ENCODE measurements at places on chromosomes 6 and 20.

GRCh38 chr6:44411141-44411540, 23.6 kb downstream of the CDC5L start:
- no peak for DNase-seq

DNA sequence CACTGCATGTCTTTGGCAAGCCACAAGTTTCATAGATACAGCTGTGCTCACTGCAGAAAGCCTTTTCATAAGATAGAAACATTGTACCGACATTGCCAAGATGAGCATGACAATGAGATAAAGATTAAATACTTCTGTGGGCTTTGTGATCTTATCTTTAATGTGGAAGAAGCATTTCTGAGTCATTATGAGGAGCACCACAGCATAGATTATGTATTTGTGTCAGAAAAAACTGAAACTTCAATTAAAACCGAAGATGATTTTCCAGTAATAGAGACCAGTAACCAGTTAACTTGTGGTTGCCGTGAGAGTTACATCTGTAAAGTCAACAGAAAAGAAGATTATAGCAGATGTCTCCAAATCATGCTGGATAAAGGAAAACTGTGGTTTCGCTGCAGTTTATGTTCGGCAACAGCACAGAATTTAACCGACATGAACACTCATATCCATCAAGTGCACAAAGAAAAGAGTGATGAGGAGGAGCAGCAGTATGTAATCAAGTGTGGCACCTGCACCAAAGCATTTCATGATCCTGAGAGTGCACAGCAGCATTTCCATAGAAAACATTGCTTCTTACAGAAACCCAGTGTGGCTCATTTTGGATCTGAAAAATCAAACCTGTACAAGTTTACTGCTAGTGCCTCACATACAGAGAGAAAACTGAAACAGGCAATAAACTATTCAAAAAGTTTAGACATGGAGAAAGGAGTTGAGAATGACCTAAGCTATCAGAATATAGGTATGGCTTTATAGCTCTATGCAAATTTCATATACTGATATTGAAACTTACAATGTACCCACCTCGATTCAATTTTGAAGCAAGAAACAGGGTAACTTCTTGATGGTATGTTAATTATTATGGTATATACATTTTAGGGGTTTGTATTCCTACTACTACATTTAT, 23.9 kb upstream of the BAG2 start:
- DNase-seq, result no peak

GRCh38 chr6:48016020-48016755, 94.8 kb downstream of the PTCHD4 start:
- DNase-seq, result no peak

DNA sequence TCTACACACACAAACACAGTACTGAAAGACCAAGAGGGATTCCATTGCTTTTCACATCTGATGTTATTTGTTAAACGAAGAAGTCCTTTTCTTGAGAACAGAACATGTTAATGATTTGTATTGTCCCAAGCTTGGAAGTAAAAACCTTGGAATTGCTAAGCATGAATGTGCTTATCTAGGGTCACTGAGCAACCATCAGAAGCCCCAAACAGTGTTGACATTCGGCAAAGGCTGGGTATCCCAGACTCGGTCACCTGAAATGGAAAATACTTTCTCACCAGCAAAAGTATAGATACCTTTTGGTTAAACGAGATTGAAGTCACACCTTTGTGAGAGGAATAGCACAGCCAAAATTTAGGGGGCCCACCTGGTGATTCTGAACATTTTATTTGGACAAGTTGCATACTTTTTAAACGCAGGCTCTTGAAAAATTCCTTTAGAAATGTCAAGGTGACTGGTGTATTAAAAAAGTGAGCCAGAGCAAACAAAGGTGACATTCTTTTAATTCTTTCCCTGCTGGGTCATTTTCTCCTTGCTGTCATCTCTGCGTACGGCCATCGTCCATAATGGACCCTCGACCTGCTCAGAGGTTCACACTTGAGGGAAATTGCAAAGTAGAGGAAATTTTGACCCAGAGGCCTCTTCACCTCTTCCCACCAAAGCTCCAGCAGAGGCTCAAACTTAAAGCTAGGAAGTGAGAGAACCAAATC, 95.8 kb upstream of the FOXA2 start:
- no peak for DNase-seq

DNA sequence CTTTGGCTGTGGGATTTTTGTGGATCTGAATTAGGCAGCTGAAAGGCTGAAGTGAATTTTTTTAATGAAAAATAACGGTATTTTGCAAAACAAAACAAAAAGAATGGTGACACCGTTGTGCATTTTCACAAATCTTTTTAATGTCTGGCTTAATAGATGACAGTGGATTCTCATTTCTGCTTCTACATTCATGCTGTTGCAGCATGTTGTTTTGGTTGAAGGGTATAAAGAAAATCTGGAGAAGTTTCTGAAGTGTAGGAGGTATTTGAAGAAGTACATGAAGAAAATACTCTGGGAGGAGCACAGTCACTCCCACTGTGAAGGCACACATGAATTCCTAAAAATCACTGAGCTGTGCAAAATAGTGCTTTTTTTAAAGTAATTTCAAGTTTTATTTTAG, 3.1 kb upstream of the MAP3K5 start:
- no peak for DNase-seq

DNA sequence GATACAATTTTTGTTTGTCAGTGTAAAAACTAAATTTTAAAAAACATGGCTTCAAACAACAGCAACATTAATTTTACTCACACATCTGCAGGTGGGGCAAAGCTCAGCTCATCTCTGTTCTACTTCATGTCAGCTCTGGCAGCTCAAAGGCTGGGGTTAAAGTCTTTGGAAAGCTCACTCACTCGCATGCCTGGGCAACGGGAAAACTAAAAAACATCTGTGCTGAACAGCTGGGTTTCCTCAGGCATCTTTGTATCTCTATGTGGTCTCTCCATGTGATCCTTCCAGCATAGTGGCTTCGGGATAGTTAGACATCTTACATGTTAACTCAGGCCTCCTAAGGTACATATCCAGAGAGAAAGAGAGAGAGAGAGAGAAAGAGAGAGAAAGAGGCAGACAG, 499.6 kb downstream of the RFPL4B start:
- DNase-seq, result no peak

GRCh38 chr6:24069526-24069925, 56.5 kb upstream of the NRSN1 start:
- DNase-seq, result no peak

GRCh38 chr6:12233693-12234571, 56.2 kb upstream of the EDN1 start:
- no peak for DNase-seq

DNA sequence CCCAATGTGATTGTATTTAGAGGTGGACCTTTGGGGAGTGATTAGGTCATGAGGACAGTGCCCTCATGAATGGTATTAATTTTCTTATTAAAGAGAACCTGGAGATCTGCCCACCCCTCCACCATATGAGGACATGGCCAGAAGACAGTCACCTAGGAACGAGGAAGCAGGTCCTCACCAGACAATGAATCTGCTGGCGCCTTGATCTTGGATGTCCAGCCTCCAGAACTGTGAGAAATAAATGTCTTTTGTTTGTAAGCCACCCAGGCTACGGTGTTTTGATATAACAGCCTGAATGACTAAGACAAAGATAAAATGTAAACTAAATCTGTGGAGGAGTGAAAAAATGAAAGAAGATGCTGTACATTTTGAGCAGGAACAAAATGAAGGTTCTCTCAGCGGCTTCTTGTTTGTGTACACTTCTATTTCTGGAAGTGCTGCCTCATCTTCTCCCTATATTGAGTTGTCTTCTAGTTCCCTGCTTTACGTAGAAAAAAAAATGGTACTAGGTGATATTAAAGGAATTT, 1.5 kb upstream of the IPCEF1 start:
- no peak for DNase-seq

DNA sequence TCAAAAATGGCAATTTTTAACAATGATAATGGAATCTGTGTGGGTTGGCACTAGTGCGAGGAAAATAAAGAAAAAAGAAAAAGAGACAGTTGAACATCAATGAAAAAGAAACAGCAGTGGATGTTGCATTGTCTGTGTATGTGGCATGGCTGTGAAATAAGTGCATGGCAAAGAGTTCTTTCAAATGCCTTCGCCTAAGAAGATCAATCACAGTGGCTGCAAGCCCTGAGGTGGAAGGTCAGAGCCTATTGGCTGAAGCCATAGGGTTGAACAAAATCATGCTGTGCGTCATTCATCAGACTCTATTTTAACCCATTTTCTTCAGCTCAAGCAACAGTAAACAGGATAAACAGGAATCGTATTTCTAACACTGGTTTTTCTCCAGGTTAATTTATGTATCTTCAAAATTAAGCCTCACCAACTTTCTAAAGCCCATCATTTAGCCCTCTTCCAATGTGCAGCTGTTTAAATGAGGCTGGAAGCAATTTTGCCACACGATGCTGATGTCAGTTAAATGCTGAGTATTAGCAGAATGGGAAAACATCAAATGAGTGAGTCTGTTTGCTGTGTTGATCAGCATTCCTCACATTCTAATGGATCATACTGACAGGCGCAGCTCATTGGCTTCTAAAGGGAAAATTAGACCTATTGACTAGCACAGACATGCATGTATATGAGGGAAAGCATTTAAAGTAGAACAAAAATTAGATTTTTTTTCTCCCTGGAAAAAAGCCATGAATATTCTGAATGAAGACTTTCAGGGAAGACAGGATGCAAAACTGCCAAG, 955.9 kb upstream of the EYS start:
- no peak for DNase-seq

DNA sequence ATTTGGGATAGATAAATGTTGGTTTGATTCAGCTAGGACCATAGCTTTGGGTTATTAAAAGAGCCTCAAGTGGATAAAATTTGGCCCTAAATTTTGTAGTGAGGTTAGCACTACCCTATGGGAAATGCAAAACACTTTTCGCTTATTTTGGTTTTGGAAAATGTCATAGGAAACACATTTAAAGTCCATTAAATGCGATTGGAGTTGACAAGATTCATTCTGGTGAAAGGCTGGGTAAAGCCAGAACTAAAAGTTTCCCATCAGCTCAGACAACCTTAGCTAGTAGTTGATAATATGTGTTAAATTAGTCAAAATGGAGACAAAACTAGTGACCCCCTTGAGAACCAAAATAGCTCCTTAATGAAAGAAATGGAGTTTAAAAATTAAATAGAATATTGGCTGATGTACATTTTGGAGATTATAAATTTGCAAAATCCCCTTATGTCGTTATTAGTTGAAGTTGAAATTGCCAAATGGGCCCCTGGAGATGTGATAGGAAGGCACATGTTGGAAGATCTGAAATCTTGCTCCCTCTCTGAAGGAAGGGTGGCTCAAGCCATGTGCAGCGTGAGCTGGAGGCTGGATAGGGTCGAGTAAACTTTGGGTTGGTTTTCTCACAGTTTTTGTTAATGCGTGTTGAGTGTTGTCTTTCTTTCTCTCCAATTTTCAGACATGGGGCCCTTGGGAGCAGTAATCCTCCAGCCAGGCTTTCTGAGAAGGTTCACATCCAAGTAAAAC, 72.8 kb downstream of the CD83 start:
- DNase-seq, result no peak

- no peak for DNase-seq
Observed at GRCh38 chr6:139109558-139109957, 25.3 kb upstream of the HECA start.

- no peak for DNase-seq
Observed at GRCh38 chr6:125196613-125197012, 43.0 kb downstream of the TPD52L1 start.

DNA sequence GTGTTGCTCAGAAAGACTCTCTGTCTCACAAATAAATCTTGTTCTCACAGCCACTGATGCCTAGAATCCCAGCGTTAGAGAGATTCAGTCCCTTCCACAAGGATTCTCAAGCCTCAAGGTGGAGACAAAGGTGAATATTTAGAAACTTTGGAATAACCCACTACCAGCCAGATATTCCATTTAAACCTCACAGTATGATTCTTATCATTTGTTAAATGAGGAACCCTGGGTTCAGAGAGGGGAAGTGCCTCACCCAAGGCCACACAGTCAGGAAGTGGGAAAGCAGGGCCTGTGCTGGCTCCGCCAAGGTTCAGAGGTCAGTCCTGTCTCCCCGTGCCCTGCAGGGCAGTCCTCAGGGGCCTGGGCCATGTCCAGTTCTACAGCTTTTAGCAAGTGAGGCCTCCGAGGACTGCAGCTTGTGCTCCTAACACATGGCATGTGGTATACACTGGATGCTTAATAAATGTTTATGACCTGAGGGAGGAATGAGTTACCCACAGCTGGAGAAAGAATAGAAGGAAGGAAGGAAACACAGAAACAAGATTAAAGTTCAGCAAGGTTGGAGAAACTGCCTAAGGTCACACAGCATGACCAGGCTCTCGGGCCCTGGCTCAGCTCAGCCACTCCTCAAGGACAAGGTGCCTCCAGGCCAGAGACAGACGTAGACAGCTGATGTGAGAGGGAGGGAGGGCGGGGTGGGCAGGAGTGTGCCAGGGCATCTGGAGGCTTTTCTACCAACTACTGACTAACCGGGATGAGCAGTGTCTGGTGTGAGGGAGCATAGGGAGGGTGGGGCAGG, 3.9 kb upstream of the TGM2 start:
- DNase-seq, result no peak

DNA sequence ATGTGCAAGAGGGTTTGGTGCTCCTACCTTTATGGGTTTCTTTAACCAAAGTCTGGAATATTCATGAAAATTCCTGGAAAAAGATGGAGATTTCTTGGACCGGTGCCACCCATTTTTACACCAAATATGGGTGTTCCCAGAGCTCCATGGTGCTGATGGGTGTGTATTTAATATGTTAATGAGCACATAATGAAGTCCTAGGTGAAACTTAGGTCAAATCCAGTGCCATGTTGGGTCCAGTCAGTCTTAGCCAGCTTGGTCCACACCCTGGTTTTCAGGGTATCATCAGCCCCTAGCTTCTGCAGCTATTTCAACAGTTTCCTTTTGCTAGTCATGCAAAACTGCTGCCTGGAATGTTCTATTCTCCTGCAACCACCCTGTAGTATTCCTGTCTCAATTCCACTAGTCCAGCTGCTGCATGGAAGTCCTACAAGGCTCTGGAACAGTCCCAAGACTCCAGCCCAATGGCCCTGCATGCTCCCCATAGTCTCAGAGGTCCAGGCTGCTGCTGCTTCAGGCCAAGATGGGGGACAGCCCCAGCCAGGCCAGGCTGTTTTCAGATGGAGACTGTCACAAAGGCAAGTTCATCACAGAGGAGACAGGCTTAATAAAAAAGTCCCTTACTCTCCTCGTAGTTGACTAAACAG, 31.8 kb downstream of the CST9L start:
- no peak for DNase-seq

DNA sequence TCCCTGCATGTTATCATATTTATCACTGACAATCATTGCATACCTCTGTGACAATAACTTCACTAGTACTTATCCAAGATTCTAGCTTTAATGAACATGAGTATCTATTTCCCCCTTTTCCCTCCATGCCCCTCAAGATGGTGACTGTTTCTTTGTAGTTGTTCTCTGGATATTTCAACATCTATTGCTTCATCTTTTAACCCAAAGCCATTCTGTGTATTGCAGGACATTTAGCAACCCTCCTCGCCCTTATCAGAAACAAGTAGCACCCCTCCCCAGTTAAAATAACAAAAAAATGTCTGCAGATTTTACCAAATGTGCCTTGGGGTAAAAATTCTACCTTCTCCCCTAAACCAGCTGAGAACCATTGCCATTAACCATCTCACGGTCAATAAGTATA, 979.8 kb upstream of the MANEA start:
- DNase-seq, result no peak

Measured in stimulated activated CD4-positive, alpha-beta T cell treated with anti-CD3 and anti-CD28 coated beads, TNF-alpha, amount 100 ng/mL, for 4 hours (primary cell).